Stimulated activated CD8-positive, alpha-beta memory T cell treated with anti-CD3 and anti-CD28 coated beads, Interleukin-4, amount 100 ng/mL, for 4 hours (primary cell): ENCODE measurements at places on chromosomes 4 and X.

GRCh38 chrX:80139564-80139963, 125.0 kb downstream of the TBX22 start:
- no peak for DNase-seq

- no peak for DNase-seq
Observed at GRCh38 chrX:145506214-145506613, 258.9 kb downstream of the SPANXN1 start.

- DNase-seq: no peak
Observed at GRCh38 chr4:107404591-107405300, 315.3 kb downstream of the PAPSS1 start.

DNA sequence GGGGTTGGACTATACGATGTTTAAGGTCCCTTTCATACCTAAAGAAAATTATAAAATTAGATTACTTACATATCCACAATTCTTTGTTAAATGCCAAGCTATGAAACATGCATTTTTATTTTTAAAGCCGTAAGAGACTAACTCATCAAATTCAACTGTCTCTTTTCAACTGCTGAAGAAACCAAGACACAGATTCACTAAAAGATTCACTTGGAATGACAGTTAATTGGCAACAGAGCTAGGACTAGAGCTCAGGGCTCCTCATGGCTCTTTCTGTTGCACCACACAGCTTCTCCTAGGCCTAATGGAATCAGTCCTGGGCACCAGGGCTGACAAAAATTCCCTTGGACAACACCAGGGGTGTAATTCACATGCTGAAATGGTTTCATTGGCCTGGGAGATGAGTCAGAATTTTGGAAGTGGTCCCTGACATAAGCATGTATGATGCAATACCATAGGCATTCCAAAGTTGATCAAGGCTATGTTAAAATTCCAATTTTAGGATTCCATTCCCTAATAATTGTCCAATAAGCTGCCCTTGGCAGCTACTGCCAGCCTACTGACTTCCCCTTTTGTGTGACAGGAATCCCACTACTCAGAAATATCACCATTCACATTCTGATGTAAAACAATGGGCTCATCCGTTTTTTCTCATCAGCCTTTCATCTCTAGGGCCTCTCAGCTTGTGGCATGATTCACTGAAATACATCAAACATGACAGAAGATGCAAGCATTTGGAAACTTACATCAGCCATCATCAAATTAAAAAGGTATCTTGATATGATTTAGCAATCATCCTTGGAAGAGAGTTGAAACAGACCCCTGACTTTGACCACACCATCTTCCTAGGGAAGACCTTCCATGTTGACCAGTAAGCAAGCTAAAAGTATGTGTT, 54.2 kb downstream of the PLAC1 start:
- no peak for DNase-seq

DNA sequence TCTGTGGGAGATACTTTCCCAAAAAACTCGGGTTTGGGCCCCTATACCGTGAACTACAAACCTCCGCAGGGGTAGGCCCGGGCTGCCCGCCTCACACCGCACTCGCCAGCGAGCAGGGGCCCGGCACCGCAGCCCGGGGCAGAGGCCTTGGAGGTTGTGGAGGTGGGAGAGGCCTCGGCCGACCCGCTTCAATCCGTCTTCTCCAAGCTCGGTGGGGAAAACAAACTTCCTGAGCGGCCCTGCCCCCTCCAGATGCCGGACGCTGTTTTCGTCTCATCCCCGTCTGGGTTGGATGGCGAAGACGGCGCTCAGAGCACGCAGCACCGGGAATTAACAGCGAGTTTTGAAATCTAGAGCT, 442 bp upstream of the MCUB start:
- no peak for DNase-seq

- no peak for DNase-seq
Observed at GRCh38 chr4:148057516-148057915, 325.6 kb downstream of the ARHGAP10 start.

DNA sequence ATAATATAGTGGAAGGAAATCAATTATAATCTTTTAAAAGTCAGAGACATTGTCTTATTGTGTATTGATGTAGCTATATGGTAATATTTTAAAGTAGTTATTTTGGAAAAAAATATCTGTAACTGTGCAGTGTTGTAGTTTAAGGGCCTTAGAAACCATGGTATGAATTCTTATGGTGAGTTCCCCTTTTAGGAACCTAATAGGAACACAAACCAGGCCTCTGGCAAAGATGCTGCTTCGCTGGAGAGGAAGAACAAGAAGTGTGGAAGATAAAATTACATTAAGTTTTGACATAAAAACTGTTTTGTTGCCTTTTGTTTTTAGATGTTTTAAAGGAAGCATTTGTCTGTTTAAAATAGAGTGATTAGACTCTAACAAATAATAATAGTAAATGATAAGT, 10.9 kb upstream of the TMPRSS11D start:
- DNase-seq: no peak

DNA sequence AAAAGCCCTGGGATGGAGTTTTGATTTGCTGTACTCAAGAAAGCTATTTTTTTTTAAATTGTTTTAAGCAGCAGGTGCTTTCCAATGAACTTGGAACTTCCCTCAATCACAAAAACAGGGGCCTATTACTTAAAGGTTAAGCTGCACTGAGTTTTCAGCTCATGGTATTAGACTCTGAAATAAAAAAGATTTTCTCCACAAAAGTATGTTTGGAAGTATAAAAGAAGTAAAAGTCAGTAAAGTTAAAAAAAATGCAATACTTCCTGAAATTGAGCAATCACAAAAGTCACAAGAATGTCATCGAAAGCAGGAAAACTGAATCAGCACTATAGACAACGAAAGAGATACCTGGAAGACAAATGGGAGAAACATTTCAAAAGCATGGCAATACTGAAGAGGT, 38.9 kb upstream of the PLAC8 start:
- no peak for DNase-seq

GRCh38 chrX:41236629-41237028, 97.3 kb upstream of the DDX3X start:
- no peak for DNase-seq

- DNase-seq: no peak
Observed at GRCh38 chrX:10064736-10065135, 92.0 kb upstream of the CLCN4 start.

- no peak for DNase-seq
Observed at GRCh38 chrX:139049465-139049864, 337.9 kb upstream of the FGF13 start.

DNA sequence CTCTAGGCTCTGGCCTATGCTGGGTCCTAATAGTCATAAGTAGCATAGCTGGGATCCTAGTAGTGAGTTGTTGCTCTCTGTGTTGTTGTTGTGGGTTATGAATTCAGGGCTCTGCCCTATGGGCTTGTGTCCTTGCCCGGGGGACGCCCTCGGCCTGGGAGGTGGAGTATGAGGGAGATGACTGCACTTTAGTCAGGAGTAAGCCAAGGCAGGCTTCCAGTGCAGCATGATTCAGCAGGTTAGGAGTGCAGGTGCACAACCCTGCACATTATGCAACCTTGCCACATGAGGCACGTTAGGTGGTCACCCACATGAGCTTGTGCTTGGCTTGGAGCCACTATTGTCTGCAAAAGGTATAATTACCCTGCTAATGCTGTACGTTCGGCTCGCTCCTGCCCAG, 58.4 kb upstream of the CCDC149 start:
- no peak for DNase-seq

DNA sequence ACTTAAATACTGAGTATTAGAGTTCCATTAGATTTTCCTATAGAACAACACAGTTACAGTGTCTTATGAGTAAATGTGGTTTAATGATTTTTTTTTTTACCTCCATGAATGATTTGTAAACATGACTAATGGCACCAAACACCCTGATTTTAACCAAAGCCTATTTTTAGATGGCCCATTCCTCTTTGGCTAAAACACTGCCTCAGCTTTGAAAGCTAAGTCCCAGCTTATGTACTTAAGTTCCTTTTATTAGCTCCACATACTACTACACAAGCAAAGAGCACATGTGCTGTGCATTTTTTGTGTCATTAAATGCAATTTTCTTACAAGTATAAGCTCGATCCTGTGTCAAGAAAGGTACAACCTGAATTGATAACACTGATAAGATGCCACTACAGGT, 575.6 kb upstream of the PITX2 start:
- DNase-seq: no peak

DNA sequence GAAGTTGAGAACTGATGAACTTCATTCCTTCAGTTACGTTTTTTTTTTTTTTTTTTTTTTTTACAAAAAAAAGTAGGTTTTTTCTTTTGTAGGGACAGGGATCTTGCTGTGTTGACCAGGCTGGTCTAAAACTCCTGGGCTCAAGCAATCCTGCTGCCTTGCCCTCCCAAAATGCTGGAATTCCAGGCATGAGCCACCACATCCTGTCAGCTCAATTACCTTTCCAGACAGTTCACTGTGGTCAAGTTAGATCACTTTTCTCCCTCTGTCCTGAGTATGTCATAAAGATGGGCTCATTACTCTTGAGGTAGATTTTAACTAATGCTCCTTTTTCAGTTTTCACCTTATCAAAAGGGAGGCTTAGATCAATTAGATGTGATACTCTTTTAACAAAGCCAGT, 10.8 kb upstream of the NR3C2 start:
- no peak for DNase-seq

DNA sequence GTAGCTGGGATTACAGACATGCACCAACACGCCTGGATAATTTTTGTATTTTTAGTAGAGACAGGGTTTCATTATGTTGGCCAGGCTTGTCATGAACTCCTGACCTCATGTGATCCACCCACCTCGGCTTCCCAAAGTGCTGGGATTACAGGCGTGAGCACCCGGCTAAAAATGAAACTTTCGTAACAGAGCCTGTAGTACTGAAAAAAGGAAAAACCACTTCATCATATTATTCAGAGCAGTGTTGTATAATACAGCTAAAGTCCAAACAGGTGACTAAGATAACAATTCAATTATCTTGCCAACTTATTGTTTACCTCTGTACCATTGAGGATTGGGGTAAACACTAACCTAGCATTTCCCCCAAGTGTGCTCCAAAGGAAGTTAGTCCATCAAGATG, 43.9 kb upstream of the HPRT1 start:
- no peak for DNase-seq

GRCh38 chr4:153327247-153327646, 17.2 kb upstream of the MND1 start:
- DNase-seq: no peak

DNA sequence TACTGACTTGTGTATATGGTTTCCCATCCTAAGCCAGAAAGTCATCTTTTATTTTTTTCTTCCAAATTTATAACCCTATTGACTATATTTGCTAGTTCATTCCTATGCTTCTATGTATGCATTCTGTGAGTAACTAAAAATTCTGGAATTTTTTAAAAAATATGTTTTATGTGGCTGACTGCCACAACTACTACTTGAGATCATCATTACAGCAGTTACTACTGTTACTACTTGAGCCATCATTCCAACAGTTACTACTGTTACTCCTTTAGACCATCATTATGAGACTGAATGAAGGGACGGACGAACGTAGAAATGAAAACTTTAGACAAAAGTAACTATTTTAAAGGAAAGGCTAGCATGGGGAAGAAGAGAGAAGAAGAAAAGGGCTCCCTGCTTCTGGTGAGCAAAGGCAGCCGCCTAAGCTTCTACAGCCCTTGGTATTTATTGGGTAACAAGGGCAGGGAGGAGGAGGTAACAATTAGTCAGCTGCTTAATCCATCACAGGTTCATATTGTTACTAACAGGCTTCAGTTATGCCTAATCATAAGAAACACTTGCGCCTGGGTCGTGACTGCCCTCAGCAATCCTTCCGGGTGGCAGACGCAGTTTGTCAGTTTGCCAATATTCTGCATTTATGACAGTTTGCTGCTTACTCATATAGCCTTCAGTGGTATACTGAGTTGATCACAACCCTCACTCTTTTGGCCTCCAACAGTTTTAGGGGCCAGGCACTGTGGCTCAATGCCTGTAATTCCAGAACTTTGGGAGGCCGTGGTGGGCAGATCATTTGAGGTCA, 80.4 kb downstream of the PDLIM5 start:
- DNase-seq: no peak

GRCh38 chr4:107843391-107843790, 18.7 kb downstream of the SGMS2 start:
- DNase-seq: no peak

DNA sequence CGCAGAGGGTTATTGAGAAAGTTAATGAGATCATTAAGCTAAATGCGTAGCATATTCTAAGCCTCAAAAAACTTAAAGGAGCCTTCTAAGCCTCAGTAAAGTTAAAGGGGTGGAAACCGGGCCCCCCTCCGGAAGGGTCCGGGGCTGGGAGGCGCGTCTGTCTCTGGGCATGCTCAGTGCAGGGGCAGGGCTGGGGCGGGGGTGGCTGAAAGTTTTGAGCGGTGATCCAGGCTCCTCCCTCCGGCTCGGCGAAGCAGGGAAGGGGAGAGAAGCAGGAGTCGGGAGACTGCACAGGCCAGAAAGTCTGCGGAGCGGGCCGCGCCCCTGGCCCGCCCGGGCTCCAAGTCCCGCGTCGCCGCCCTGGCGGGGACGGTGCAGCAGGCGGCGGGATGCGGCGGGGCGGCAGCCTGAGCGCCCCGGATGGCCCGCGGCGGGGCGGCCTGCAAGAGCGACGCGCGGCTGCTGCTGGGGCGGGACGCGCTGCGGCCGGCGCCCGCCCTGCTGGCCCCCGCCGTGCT, at the start of gene EVC:
TSS of gene EVC (plus strand) at position 241 of the 518 bp plus-strand sequence. CDS start at position 421, 180 bp downstream.
- DNase-seq: no peak

DNA sequence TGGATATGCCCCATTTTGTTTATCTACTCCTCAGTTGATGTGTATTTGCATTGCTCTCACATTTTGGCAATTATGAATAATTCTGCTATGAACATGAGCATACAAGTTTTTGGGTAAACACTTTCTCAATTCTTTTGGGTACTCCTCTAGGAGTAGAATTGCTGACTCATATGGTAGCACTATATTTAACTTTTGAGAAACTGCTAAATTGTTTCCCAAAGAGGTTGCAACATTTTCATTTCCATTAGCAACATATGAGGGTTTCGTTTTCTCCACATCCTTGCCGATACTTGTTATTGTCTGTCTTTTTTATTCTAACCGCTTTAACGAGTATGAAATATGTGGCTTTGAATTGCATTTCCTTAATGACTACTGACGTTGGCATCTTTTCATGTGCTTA, 185.4 kb downstream of the TSPAN5 start:
- no peak for DNase-seq

- DNase-seq: peak; percentile 24
Observed at GRCh38 chrX:136909706-136910564, 29.4 kb upstream of the RBMX start.

- no peak for DNase-seq
Observed at GRCh38 chr4:41104155-41104554, 110.2 kb downstream of the APBB2 start.
